Suprapubic skin (tissue), 4 donors: ENCODE measurements at places on chromosomes 2 and 18.

- no peak for DNase-seq
Measured at GRCh38 chr2:47299555-47299954, 103.4 kb upstream of the MSH2 start.

DNA sequence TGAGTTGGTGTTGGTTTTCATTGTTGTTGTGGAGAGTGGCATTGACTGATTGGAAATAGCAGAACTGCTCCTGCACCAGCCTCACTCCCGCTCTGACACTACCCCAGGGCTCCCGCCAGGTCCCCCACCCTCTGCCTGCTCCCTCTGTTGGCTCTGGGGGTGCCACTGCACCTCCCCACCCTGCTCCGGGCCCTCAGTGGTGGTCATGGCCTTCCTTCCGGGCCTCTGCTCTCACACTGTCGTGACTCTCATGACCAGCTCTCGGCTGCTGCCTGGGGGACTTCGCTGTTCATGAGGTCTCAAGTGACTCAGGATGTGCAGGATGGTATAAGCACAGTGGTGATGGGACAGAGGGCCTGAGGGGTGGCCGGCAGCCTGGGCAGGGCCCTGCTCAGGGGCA, 113.2 kb downstream of the MARCHF4 start:
- DNase-seq, result no peak

DNA sequence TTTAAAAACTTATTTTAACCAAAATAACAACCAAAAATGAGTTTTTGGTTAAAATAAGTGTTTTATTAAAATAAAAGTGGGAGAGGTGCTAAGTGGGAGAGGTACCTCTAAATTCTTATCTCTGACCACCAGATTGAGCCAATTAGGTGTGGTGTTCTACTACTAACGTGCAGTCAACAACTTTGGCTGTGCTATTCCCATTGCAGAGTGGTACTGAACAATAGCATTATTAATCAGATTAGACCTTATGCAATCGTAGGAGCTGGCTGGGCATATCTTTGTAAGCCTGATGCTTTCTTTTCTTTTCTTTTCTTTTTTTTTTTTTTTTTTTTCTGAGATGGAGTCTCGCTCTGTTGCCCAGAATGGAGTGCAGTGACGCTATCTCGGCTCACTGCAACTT, 38.9 kb downstream of the RAB27B start:
- no peak for DNase-seq

DNA sequence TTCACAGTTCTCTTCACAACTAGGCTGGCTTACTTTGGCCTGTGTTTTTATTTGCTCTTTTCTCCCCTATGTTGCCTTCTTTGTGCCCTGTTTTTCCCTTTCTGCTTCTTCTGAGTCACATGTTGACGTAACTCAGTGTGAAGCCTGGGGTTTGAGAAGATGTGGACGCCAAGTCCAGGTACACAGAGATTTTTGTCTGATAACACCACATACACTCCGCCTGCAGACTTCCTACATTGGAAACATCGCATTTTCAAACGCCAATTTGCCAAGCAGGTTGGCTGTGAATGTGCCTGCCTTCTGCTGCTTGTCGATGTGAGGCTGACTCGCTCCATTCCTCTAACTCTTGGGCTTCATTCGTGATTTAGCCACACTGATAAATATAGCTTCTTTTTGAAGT, 62.6 kb upstream of the FN1 start:
- DNase-seq, result no peak
